Activated CD4-positive, alpha-beta memory T cell treated with anti-CD3 and anti-CD28 coated beads, Interleukin-2, amount 10 ng/mL, durations not matched to agents 7 days and 5 days (primary cell): ENCODE measurements at places on chromosomes 5 and 9.

DNA sequence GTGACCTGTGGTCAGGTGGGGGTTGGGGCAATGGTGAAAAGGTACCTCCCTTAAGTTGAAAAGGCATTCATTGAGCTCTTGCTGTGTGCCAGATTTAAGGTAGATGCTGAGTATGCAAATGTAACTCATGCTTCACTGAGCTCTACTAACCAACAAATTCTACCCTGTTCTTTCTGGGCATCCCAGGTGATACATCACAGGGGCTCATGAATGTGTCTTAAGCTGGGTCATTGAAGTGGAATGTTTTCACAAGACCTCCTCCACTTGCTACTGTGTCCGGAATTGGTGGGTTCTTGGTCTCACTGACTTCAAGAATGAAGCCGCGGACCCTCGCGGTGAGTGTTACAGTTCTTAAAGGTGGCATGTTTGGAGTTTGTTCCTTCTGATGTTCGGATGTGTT is 362.8 kb upstream of the ZNF462 start:
- no peaks in the 10 kb centered on the region for H3K36me3 ChIP-seq
- no peak overlapping the region for H3K27ac ChIP-seq
- H3K4me3 ChIP-seq: no peak overlapping the region

DNA sequence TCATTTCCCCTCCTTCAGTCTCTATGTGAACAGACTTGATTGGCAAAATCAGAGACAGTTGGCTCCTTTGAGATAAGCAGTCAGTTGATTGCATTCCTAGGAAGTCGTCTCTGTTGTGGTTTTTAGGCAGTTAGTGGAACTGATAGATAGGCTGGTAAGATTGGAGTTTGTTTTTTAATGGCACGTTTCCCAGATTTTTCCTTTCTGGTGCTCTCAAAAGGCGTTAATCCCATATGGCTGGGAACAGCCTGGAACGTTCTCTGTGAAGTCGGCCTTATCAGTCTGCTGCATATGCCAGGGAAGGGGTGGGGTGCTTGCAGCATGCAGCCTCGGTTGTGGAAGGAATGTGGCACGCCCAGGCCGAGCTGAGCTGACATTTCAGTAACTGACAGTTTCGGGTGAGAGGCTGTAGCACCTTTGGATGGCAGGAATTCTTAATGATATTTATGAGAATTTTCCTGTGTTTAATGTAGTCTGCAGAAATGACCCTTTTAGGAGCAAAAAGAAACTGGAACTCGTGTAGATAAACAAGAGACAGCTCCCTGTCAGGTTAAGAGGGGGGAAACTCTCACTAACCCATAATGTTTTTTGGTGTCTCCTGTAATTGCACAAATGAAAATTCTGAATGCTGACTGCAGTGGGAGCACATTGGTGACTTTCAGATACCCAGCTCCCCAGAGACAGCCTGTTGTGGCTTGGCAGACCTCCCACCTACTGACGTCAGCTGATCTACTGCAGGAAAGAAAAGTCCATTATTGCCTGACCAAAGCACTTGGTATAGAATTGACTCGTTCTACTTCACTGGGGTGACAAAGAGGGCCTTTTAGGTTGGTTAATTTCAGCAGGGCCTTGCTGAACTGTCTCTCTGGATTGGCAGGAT is 6.3 kb downstream of the SPTAN1 start:
- peak overlapping the region; percentile 36 for H3K4me3 ChIP-seq
- DNase-seq: peak; percentile 42
- H3K4me1 ChIP-seq: peaks cover 18% of the 10 kb centered on the region

DNA sequence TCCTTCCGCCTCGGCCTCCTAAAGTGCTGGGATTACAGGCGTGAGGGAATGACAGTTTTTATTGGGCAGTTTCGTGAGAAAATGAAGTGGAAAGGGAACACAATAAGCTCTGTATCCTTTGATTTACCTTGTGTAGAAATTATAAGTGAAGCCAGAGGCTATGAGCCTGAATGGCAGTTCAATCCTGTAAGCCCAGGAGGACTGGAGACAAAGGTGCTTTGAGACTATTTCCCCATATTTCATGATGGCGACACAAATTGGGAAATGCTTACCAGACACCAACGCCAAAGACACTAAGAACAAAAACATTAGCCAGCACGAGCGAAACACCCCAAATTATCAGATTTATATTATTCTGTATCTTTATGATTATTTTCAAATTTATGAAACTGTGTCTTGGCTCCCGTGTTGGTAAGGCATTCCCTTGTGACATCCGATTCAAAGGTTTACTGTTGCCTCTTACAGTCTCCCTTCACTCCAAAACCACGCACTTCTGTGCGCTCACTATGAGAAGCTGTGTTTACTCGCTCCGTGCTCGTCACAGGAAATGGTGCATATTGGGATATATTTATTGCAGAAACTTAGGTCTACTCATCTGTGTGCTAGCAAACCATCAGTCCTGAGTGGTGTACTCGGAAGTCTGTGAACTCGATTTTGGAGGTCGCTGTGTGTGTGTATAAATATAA is 73.9 kb downstream of the SH3PXD2B start:
- H3K4me3 ChIP-seq: no peak overlapping the region
- no peak for DNase-seq
- no peaks in the 10 kb centered on the region for H3K36me3 ChIP-seq
- no peaks in the 10 kb centered on the region for H3K27me3 ChIP-seq

GRCh38 chr5:172007175-172008110 is 1.0 kb upstream of the FBXW11 start:
- peaks cover 7% of the 10 kb centered on the region for H3K36me3 ChIP-seq
- peak overlapping the region; percentile 90 for H3K4me3 ChIP-seq
- H3K4me1 ChIP-seq: peaks cover 41% of the 10 kb centered on the region

DNA sequence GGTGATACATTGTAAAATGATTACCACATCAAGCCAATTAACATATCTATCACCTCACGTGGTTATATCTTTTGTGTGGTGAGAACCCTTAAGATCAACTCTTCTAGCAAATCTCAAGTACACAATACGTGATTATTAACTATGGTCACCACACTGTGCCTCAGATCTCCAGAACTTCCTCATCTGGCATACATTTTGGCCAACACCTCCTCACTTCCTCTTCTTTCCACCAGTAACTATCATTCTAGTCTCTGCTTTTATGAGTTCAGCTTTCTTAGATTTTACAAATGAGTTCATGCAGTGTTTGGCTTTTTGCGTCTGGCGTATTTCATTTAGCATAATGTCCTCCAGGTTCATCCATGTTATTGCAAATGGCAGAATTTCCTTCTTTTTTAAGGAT is 35.8 kb downstream of the PRKACG start:
- H3K4me1 ChIP-seq: peaks cover 75% of the 10 kb centered on the region
- no peak overlapping the region for H3K27ac ChIP-seq
- H3K4me3 ChIP-seq: no peak overlapping the region
- DNase-seq: no peak
- H3K36me3 ChIP-seq: peaks cover 8% of the 10 kb centered on the region
- no peaks in the 10 kb centered on the region for H3K27me3 ChIP-seq
